ENCODE measurements at places on chromosomes 7 and 10.

GRCh38 chr10:61159253-61159652 is 215.3 kb upstream of the RHOBTB1 start:
- DNase-seq: no peak

DNA sequence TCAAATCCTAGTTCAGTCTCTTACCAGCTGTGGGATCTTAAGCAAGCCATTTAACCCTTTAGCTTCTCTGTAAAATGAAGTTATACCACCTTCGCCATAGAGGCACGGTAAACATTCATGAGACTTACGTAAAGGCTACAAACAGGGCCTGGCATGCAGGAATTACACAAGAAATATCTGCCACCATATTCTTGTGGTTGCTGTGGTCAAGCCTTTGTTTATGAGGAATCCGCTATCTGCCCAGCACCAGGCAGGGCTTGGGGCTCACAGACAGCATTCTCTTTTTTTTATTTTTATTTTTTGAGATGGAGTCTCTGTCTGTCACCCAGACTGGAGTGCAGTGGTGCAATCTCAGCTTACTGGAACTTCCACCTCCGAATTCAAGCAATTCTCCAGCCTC is 9.9 kb downstream of the AIFM2 start:
- DNase-seq: no peak

DNA sequence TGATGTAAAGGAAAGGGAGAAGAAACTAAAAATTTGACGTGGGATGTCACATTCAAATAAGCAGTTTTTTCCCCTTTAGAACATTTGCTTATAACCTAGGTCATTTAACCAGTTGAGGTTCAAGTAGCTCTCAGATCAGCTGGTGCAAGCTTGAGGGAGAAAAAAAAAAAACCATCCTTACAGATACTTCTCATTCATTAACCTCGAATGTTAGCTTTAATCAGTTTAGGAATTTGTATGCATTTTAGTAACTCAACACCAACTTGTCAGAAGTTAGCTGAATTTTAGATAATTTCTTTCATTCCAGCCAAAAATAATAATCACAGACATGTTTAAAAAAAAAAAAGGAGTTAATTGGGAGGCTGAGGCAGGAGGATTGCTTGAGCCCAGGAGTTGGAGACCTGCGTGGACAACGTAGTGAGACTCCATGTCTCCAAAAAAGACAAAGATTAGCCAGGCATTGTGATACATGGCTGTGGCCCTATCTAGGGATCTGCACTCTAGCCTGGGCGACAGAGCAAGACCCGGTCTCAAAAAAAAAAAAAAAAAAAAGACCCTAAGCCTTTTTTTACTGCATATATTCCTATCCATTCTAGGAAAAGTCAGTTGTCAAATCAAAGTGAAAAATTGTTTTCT is 46.2 kb downstream of the BMPR1A start:
- no peak for DNase-seq

DNA sequence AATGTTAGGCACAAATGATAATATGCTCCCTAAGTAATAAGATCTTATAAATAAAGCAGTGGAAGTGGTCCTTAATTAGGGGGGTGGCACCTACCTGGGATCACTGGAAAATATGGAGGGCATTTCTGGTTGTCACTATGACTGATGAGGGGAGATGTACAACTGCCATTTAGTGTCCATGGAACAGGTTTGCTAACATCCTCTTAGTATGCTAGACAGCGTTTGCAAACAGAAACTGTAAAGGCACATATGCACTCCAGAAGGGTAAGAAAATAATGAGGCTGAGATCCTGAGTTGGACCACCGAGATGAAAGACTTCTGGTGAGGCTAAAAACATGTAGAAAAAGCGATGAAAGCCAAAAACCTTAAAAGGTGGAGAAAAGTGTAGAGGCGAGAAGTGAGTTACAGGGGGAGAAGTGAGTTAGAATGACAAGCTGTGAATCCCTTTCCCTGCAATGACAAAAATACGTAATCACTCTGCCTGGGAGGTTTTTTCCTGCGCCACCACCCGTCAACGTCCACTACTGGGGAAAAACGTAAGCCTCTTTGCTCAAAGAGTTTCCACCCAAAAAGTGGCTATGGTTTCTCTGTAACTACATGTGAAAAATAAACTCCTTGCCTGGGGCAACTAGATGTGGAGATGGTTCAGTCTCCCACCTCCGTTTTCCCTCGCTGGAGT is 767 bp downstream of the KRIT1 start:
- DNase-seq: no peak

- DNase-seq: no peak
Observed at GRCh38 chr10:81603106-81603620, 271.8 kb upstream of the NRG3 start.

GRCh38 chr7:98168904-98169621 is 42.2 kb upstream of the BHLHA15 start:
- no peak for DNase-seq

DNA sequence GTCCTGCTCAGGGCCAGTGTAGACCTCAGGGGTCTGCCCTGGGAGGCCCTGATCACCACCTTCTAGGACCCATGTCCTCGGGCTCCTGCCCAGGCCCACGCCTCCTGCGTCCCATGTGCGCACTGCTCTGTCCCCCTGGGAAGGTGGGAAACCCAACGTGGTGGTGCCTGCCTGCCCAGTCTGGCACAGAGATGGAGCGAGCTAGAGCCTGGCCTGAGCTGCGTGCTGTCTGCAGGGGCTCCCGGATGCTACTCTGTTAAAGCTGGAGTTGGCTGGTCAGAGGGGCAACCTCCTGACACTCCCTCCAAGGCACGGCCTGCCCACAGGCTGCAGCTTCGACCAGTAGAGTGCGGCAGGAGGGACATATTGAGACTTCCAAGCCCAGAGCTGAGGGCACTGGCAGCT is 171.7 kb downstream of the DNAJB6 start:
- no peak for DNase-seq

DNA sequence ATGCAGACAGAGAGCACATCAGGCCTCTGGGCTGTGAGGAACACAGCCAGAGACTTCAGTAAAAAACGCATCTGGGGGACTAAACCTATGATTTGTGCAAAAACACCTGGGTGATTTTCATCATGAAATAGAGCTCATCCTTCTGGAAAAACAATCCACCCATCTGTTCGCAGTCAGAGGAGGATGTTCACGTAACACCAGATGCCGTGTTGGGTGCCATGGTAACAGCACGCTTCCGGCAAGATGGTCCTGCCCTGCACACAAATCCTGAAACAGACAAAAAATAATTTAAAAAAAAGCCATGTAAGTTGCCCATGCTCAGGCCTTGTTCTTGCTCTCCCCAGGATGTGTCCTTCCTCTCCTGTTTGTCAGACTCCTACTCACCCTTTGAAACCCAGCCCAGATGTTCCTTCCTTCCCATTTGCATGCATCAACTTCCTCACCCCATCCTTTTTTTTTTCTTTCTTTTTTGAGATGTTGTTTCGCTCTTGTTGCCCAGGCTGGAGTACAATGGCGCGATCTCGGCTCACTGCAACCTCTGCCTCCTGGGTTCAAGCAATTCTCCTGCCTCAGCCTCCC is 28.3 kb upstream of the GNA12 start:
- DNase-seq: no peak

Data from SHP77 (cell line).